ENCODE measurements at places on chromosomes 6 and 20.

DNA sequence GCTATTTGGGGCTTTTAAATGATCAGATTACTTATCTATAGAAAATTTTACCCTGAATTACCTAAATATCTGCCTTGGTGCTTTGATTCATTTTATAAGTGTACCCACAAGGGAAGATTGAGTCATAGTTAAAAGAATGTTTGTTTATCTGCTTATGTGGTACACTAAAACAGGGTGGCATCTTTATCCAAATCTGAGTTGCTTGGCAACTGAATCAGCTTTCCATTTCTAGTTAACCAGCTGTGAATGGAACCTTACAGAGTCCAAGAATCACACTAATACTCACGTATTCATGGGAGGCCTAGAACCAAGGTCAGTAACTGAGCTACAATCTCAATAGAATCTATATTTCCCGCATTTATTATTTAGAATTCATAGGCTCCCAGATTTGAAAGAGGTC is 44.0 kb upstream of the CAP2 start:
- no peak for DNase-seq

DNA sequence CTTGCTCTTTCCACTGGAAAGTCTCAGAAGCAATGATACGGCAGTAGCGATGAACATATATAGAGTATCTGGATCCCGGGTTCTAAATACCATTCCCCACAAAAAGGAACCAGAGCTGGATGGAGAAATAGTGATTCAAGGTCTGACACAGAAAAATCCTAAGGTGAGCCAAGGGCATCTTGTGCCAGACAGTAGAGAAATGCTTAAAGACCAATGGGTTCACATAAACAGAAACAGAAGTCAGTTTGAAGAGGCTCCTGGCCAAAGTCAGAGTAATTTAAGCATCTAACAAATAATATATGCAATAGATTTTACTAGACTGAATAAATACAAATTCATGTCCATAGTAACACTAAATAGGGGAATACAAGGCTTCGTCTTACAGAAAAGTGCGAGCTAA is 54.7 kb downstream of the RGS17 start:
- no peak for DNase-seq

DNA sequence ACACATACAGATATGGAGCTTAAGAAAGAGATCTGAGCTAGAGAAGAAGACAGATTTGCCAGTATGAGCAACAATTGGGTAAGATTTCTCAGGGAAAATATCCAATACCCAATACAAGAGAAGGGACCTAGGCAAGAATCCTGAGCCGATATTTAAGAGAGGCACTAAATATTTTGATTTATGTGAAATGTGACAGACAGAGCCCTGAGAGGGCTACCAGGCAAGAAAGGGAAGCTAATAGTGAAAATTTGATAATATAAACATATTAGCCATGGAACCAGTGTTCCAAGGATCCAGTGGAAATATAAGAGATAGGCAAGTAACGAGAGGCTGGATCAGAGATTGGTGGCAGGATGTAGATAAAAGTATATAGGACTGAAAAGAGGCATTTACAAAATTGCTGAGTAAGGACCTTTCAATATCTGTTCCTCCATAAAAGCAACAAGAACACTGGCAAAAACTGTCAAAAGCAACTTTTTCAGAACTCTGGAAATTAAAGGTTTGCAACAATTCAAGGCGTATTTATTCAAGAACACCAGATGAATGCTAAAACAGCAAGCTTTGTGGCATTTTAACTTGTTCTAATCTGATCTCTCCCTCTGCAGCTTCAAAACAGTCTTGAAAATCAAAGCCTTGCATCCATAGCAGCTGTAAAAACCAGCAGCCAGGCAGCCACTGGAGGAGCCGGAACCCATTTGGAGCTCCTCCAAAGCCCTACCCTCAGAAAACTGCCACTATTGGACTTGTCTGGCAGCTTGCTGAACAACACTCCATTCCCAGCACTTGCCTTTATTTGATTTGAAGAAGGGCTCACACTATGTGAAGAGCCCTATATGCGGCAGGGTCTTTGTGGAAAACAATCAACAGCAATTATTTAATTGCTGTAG is 58.8 kb downstream of the REV3L start:
- DNase-seq: peak; percentile 48

DNA sequence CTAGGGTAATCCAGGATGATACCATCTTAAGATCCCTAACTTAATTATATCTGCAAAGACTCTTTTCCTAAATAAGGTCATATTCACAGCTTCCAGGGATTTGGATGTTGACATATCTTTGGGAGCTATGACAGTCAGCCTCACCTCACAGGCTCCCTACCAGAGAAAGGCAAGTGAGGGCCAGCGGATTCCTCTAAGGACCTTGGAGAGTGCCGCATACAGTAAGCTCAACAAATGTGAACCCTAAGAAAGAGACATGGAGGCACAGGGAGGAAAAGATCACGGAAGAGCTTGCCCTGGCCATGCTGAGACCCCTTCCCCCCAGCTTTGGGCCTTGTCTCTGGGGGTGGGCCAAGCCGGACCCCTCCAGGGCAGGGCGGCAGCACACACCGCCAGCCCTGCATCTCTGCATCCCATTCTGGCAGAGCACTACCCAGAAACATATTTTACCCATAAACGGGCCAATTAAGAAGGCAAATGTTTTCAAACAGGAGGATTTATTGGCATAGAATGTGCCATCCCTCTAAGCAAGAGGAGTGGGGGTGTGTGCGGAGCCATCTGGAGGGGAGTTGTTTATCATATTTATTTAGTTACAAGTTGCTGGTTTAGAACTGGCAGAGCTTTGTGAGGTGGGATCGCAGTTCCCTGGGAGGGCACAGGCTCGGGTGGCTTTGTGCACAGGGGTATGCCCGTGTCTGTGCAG is 55.4 kb downstream of the CHMP4B start:
- DNase-seq: no peak

GRCh38 chr6:111282515-111282914 is 195.2 kb downstream of the SLC16A10 start:
- DNase-seq: no peak
